ENCODE measurements at places on chromosomes 3 and 15. TPM values are rescaled to one million over a fixed set of nuclear protein-coding genes. Genes with fewer than 3 reads are reported as not detected.

The PTPRG gene
- total RNA-seq = 6.1 TPM

The CKMT1A gene
- total RNA-seq = not detected

The CRTC3 gene
- total RNA-seq = 5.6 TPM

DNA sequence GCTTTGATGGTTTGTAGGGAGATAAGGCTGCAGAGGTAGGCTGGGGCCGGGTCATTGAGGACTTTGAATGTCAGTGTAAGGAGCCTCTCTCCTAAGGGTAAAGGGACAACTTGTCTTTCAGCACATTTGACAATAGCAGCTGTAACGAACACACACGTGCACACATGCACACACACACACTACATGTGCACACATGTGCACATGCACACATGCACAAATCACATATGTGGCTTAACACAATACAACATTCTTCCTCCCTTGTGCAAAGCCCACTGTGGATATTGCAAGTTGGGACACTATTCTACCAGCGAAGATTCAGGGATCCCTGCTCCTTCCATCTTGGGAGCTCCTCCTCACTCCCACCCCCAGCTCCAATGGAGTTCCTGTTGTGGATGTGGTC, 1.1 kb upstream of the CFAP100 start:
- DNase-seq = no peak

GRCh38 chr15:31476236-31476810, 149.7 kb downstream of the KLF13 start:
- no peak for DNase-seq

DNA sequence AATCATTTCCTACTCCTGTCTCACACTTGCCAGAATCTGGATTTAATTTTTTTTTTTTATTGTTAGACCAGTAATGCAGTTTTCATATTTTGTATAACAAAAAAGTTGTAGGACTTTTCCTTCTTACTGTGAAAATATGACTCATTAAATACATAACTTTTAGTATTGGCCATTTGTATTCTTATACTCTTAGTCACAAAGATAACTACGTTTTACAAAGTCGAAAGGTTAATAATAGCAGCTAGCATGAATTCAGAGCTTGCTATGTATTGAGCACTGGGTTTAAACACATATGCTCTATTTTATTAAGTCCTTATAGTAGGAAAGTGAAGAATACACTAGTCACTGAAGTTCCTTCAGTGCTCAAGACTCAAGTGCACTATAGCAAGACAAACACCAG, 43.1 kb downstream of the LRRN1 start:
- no peak for DNase-seq

DNA sequence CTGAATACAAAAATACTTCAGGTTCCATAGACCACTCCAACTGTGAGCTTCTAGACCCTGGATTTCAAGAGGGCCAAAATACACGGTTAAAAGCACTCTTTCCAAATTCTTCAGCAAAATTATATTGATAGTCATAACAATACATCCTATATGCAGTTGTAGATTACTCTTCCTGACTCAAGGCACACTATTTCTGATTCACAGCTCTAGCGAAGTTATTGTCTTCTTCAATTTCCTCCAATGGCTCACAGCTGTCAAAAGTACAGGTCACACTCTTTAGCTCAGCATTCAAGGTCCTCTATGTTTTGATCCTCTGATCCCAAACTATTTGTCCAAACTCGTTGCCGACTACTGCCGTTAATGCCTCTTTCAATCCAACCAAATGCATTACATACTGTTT, 13.5 kb upstream of the CCDC80 start:
- no peak for DNase-seq

DNA sequence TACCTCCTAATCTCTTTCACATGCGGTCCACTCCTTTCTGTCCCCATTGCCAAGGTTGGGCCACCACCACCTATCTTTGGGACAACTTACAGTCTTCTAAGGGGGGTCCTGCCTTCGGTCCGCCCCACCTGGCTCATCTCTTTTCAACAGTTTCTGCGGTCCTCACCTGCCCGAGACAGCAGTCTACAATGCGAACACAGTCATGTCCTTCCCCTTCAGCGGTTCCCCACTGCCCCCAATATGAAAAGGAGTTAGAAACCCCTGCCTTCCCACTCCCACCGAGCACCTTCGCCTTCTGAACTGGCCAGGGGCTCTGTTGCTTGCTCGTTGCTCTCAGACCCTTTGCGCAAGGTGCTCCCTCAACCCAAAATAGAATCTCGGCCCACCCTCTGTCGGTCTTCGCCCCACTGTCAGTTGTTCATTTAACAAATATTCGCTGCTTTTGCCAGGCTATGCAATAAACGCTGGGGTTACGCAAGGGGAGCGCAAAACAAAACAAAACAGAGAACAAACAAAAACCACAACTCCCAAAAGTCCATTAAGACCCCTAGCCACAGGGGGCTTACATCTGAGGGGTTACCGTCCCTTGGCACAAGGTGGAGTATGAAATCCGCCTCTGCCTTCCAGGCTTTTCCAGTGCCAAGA, 611 bp upstream of the FANCI start:
- DNase-seq = no peak

DNA sequence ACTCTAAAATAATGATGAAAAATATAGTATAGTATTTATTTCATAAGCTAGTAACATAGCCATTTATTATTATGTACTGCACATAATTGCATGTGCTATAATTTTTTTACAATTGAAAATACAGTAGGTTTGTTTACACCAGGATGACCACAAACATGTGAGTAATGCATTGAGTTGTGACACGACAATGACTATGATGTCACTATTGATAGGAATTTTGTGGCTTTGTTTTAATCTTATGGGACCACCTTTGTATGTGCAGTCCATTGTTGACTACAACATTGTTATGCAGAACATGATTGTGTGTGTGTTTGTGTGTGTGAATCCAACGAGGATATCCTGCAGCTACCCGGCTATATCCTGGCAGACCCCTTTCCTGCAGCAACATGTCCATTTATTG, 372.2 kb upstream of the MCTP2 start:
- DNase-seq = no peak

DNA sequence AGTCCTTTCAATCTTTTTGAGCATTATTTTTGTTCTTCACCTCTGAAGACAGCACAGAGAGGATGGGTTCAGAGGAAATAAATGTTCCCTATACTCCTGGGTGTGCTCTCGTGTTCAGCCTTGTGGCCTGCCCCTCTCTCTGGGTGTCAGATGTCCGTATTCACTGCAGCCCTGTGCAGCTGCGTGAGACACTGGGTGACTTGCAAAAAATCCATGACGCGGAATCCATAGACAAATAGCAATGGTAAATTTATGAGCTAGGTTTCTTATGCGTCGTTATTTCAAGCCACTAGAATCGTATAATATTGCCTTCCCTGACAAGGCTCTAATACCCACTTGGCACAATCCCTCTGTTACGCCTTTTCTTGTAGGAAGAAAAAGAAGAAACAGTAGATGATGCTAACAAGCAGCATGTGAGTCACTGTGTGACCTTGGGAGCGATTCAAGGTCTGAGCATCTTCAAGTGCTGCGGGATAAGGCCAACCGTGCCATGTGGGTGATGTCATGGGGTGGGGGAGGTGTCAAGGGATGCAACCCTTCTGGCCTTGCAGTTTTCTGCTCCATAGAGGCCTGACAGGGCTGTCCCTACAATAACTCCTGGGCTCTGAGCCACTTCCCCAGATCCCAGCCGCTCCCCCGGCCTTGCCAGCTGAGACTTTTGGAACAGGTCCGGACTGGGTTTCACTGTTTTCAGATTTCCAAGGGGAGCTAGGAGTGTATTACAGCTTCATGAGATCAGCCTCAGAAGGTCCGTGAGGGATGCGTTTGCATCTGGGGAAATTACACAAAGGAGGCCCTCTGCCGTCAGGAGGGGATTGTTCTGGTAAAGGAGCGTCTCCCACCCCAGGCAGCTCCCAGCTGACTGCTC, 47.6 kb upstream of the POMGNT2 start:
- peak; percentile 59 for DNase-seq

DNA sequence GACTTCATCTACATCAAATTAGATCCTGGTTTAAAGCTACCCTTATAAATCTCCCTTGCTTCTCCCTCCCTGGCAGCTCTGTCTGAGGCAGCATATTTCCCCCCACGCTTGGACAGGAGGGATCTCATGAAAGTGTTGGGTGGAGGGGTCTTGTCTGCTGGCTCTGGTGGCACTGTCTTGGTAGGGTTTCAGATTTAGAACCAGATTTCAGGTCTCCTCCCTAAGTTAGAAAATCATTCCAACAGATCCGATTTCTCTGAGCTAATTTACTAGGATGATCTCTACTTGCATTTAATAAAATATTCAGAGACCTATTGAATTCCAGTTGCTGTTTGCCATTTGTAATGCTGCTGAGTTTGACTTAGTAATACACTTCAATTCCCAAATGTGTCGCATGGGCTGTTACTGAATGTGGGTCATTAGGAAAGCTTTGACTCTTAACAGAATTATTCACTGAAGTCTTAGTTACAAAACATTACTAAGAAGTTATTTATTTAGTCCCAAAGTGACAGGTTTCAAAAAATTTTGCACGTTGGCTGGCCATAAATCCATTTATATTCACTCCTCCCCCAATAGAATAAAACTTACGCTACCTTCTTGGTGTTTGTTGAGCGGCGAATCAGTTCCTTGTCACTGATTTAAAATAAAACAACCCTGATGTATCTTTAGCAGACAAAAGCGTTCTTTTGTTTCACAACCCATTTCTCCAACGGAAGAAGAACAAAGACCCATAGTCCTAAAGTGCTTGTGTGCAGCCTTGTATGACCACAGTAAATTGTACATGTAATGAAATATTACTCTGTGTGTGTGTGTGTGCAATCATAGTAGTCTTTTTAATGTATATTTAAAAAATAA, 84.5 kb downstream of the TRAK1 start:
- no peak for DNase-seq

- no peak for DNase-seq
Observed at GRCh38 chr3:191378142-191378812, 48.0 kb upstream of the UTS2B start.

DNA sequence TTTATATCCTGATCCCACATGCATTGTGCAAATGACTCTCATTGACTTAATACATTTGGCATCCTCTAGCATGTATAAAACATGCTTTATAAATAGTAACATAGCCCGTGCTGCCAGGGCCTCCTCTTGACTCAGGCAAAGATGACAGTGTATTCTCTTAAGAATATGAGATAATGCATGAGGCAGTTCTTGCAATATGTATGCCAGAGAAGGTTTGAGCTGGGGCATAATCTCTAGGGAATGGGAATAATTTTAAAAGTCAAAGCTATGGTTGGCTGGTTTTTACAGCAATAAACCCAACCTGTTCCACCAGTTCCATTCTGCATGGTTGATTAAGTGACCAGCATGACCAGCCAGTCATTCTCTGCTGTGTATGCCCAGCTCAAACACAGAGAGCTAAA, 179.0 kb upstream of the PFN2 start:
- peak; percentile 83 for DNase-seq

GRCh38 chr15:92839696-92840095, 60.4 kb upstream of the CHD2 start:
- no peak for DNase-seq

DNA sequence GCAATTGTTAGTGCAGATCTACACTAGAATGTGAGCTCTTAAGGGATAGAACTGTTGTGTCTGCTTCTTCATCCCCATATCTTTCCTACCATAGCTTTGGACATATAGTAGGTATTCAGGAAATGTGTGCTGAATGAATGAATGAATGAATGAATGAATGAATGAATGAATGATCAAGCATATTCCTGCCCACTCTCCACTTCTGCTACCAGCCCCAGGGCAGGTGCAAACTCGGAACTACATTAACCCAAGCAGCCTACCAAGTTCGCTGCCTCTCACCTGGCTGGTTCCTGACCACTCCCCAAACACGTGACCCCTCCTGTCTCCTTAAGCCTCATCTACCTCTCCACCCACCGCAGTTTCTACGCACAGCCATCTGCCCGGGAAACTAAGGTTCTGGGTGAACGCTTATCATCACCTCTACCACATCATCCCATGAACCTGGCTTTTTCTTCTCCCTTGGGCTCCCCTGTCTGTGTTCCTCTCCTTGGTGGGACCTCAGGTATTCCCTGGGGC, 26.8 kb downstream of the PAQR5 start:
- no peak for DNase-seq

DNA sequence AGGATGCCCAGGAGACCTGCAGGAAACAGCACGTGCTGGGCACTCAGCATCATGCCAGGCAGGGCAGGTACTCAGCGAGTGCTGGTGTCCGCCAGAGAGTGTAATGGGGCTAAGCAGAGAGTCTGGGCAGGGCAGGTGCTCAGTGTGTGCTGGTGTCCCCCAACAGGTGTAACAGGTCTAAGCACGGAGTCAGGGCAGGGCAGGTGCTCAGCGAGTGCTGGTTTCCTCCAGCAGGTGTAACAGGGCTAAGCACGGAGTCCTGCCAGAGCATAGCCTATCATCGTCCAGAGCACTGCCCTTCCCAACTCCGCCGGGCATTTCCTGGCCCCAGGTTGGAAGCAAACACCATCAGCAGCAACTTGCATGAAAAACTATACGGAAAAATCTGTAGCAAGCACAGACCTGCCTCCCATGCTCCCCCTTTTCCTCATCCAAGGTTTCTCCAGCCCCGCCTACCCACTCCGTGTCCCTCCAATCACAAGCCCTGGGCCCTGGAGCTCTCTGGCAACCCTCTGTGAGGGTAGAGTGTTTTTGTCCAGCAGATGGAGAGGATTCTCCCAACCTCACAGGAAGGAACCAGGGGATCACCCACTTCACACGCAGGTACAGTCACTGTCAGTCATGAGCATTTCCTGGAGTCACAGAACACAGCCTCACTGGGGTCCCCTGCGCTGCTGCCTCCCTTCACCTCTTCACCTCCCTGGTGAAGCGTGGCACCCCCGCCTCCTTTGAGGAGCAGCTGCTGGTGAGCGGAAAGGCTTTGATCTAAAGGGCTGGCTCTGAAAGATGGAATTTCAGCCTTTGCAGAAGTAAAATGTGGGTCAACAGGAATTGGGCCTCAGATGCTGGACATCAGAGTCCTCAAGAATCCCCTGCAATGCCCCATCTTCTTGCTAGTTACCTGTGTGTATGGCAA, 302.5 kb downstream of the OCA2 start:
- no peak for DNase-seq

DNA sequence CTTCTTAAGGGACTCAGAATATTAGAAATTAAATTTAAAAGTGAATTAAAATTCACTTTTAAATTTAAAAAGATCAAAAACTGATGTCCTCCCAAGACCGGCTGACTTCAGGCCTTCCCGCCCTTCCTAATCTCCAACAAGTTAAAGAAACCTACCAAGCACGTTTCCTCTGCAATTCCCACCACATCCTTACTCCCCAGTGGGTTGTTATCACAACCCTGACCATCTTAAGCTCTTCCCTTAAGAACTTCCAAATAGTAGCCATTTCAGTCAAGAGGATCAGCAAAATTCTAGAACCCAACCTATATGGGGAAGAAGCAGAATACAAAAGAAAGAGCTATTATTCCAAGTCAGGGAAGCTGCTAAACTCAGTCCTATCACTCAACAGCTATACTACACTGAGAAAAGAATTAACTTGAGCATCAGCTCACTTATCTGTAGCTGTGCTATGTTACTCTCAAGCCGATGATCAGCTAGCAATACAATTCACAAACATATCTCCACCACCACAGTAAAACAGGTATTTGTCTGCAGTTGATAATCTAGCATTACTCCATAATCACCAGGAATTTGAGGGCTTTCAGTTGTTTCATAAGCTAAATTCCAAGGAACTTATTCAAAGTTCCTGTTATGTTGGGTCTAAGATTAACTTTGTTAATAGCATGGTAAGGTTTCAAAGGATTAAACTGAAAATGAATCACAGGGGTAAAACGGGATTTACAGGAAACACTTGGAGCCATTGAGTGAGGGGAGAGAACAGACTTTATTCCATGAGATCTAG, 14.3 kb downstream of the ABCC5 start:
- DNase-seq = no peak
